ENCODE measurements at places on chromosomes 12 and 14.
A peak's percentile ranks its signal among the peaks of the same experiment; 100 is the strongest.

DNA sequence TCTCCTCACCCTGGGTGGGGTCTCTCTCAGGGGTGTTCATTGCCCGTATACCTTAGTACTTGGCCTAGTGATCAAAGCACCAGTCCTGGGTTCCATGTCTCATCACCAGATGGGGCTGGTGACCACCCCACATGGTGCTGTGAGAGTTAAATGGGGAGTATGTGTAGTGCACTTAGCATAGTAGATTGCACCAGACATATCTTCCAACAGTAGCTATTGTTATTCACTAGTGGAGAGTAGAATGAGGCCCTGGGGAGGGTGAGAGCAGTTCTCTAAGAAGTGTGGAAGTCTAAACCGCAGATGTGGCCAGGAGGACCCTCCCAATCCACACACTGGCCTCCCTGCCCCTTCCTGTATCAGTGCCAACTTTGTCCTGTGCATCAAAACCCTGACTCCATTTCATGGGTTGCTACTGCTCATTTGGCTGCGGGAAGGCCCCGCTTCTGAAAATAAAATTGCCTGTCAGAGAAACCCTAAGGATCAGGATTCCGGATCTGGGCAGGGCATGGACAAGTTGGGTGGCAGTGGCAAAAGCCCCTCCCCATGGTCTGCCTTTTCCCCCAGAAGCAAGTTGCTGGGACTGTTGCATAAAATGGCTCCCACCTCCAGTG is 4.4 kb downstream of the CD9 start:
- no peak for DNase-seq

- no peak for DNase-seq
Observed at GRCh38 chr14:81849714-81850113, 316.1 kb upstream of the SEL1L start.

DNA sequence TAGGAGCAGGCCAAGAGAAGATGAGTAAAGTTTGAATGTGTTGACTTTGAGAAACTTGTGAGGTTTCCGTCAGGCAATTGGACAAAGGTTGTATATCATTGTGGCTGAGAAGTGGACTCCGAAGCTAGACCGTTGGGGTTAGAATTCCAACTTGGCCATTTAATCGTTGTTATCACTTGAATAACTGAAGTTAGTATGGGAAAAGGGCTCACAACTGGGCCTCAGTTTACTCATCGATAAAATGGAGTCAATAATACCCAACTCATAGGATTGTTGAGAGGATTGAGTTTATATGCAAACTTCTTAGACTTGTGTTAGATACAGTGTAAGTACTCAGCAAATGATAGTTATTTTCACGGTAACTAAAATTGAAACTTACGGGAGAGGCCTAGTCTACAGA is 846 bp downstream of the SLIRP start:
- DNase-seq, result no peak

GRCh38 chr12:12470751-12471306 is 91.8 kb downstream of the DUSP16 start:
- DNase-seq, result no peak

GRCh38 chr14:67644428-67644827 is 24.7 kb downstream of the ARG2 start:
- no peak for DNase-seq

DNA sequence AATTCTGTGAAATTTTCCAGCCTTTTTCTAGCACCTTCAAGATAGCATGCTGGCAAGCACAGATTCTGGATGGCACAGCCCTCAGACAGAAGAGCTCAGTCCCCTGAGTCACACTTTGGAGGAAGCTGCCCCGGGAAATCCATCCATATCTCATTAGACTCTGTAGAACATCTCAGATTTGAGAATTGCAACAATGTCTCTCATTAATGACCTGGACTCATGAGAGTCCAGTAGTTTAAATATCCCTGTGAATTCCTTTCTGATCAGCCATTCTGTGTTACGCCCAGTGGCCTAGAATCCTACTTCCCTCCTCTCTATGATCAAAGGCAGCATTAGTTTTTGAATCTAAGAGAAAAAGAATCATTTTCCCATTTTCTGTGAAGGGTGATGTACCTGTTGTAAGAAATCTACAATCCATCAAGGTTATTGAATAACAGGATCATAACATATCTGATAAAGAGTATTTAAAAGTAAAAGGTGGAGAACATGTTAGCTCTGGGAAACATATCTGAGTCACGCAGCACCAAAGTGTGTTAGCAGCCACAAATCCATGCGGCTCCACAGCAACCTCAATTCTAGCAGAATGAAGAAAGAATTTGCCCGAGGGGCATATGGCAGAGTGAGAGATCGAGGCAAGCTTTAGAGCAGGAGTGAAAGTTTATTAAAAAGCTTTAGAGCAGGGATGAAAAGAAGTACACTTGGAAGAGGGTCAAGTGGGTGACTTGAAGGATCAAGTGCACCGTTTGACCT is 855.6 kb upstream of the TMEM132C start:
- no peak for DNase-seq

DNA sequence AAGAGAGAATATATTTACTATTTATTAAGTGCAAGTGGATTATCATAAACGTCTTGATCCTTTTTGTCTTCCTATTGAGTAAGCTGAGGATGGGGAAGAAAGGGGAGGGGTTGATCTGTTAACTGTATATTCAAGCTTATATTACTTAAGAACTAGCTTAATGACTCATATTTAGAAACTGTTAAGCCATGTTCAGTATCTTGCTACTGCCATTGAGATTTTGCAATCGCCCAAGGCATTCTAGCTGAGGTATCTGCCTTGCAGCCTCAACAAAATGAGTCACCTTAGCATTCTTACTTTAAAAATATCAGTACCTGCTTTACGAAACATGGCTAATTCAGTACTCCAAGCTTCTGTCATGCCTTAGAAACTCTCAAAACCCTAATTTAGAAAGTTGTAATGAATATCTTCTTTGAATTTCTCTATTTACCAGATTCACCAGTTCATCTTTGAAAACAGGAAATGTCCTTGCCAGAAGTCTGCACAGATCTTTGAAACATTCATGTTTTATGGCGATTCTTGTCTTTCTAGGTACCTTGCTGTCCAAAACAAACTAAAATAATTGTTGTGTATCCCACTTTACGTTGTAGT is 76.1 kb downstream of the ALG10B start:
- DNase-seq, result peak; percentile 17

GRCh38 chr12:1305063-1305434 is 289.3 kb downstream of the FBXL14 start:
- DNase-seq, result no peak

GRCh38 chr14:88272390-88273269 is 50.4 kb downstream of the KCNK10 start:
- no peak for DNase-seq

DNA sequence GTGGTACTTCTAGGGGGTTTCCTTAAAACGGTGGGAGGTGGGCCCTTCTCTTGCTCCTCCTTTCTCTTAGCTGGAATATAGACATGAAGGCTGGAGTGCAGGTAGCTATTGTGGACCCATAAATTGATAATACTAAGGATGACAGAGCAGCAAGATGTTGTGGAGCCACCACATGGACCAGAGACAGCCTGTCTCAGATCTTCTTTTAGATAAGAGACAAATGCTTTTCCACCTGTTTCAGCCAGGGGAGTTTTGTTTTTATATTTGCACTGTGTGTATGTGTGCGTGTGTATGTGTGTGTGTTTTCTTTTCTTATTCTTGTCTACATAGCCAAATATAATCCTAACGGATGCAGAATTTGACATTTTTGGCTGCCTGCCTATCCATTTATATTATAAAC is 62.9 kb upstream of the HIF1A start:
- DNase-seq, result no peak

DNA sequence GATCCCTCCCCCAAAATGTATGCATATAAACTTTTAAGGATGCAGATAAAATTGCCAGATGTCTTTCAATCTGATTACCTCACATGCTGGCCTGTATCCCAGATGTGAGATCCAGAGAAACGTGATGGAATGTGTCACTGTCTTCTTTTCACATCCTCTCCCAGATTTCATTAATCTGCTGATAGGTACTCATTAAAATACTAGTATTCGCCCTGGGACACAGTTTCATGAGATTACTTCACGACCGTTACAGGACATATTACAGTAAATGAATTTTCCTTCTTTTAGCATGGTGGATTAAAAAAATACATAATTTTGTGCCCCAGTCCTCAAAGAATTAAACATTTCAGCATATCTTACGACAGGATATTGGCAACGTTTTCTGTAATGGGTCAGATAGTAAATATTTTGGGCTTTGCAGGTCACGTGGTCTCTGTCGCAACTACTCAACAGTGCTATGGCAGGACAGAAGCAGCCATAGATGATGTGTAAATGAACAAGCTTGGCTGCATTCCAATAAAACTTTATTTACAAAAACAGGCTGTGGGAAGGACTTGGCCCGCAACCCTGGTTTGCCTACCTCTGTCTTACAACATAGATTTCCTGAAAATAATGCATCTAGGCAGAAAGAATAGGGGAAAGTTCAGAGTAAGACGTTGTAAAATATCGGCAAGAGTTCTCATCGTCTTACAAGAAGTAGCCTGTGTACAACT is 156.0 kb upstream of the DIO3 start:
- DNase-seq, result no peak

DNA sequence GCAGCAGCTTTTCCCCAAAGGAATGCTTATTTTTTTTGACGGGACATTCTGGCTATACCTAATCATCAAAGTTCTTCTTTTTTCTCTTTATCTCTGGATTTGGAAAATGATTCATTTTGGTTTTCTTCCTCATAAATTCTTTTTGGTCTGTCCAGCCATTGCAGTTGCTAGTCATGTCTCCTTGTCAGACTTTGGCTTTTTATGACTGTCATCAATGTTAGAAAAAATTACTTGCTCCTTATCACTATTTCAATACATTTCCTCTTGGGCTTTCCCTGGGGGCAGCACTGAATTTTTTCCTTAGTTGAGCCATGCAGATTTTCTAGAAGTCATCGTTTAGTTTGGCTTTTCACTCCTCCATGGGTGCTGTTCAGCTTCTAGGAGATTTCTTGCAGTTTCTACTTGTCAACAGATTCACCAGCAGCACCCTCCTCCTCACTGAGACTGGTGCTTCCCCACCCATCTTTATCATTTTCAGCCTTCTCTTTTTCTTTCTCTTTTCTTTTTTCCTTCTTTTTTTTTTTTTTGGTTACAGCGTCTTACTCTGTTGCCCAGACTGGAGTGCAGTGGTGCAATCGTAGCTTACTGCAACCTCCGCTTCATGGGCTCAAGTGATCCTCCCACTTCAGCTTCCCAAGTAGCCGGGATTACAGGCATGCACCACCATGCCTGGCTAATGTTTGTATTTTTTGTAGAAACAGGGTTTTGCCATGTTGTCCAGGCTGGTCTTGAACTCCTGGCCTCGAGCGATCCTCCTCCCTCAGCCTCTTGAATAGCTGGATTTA is 5.2 kb downstream of the ADIPOR2 start:
- no peak for DNase-seq

DNA sequence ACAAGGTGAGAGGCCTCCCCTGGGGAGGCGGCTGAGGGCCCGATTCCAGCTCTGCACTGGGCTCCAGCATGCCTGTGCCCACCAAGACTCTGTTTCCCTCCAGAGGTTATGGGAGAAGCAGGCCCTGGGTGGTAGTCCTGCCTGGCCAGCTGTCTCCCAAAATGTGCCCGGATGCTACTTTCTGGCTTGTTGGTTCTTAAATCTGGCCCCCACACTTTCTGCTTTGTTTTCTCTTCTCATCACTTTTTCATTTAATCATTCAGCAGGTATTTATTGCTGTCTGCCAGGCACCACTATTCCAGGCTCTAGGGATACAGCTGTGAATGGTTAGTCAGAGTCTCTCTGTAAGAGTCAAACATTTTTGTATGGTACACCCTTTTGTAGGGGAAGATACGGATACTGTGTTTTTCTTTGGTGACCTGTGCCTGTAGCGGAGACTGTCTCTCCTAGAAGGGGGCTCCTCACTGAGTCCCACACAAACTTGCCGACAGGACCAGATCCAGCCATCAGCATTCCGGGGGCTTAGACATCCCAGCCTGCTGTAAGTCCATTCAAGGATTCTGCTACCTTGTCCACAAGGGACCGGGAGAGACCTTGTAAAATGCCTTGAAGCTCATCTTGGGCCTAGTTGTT is 3.8 kb downstream of the DHRS2 start:
- DNase-seq, result no peak

DNA sequence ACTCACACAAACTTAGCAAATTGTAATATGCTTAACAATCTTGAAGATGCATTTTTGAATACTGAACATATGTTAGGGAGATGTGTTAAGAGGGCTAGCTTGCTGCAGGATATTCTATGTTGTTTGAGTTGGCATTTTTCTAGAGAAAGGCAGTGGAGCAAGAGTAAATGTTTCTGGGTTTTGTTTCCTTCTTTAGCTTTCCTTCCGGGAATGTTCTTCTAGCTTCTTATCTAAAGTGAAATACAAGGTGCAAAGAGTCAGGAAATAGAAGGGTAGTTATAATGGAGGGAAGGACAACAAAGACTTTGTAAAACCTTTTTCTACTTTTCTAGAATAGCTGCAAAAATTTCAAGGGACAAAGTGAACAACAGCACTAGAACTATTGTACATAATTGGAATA is 77.6 kb upstream of the KCNH3 start:
- DNase-seq, result no peak

DNA sequence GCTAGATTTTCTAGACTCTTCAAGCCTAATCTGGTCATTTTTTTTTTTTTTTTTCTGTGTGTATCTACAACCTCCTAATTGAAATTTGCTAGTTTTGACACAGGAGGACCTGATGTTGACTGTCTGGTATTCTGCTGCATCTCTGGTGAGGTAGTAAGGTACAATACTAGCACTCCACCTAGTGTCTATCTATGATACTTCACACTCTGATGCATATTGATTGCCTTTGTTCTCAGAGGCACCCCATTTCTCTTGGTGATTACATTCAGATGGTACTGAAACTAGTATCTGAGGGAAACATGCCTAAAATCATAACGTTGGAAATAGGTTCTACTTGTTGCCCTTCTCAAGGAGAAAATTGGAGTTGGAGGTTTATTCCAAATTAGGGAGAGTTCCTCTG is 930.5 kb upstream of the NOVA1 start:
- no peak for DNase-seq

GRCh38 chr12:104279164-104279563 is 24.4 kb upstream of the EID3 start:
- no peak for DNase-seq

GRCh38 chr12:125220404-125221273 is 155.4 kb downstream of the AACS start:
- no peak for DNase-seq

- DNase-seq, result no peak
Observed at GRCh38 chr12:60101715-60102114, 505.9 kb downstream of the SLC16A7 start.

GRCh38 chr14:31051511-31051910 is 25.3 kb upstream of the STRN3 start:
- DNase-seq, result no peak
